ENCODE measurements at places on chromosomes 3 and 15. TPM values are rescaled to one million over a fixed set of nuclear protein-coding genes. Genes with fewer than 3 reads are reported as not detected.

CNOT10 gene
- total RNA-seq: 22.0 TPM

DNA sequence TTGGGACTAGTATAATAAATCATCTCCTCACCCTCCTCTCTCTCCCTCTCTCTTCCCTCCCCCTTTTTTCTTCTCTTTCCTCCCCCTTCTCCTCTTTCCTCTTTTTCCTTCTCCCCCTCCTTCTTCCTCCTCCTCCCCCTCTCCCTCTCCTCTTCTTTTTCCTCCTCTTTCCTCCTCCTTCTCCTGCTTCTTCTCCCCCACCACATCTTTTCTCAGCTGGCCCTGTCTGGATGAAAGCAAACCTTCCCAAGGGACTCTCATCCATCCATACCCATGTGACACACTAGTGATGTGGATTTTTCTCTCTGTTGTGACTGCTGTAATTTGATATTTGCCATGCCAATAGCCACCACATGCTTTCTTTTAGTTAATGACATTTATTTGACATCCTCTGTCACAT is 127.2 kb downstream of the EBLN2 start:
- no peak for DNase-seq

DNA sequence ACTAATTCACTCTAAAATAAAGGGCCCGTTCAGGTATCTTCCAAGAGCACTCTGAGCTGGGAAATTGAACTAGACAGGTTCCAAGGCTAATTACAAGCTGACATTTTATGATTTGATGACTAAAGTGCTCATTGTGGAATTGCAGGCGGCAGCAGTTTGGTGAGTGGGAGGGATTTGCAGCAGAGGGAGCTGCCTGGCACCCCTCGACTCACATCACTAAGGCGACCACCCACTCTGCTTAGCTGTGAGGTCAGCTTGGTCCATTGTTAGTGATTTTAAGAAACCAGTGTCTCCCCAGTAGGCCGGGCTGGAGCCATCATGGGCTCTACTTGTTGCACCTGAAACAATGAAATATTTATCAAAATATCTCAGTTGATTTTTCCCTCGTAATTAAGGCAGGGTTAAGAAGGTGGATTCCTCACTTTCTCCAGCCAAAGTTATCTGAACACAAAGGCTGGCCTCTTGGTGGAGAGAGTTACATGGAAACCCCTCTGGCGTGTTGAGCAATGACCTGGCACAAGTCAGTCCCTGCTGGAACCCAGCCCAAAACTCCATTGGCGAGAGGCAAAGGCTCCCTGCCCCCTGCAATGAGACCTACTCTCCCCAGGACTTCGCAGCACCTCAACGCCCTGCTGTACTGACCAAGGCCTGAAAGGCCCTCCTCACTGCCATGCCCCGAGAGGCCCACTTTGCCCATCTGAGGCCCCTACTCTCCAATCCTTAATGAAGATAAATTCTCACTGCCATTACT is 65.0 kb upstream of the ATP2B2 start:
- DNase-seq: peak; percentile 26

PLCH1 gene
- 0.17 TPM for total RNA-seq

DNA sequence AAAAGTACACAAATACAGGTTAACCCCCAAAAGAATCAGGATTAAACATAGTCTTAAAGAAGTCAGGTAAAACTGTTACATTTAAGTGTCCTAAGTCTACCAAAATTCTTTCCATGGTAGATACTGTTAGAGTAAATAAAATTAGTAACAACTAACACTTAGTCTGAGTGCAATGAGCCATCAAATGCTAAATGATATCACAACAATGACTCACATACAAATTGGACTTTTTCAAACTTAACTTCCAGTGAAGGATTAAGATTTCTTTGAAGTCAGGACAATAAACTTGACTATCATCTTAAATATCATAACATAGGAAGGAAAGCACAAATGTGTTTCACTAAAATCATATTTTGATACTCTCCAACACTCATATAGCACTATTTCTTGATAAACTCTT is 43.9 kb downstream of the ZNF148 start:
- DNase-seq: peak; percentile 58

GRCh38 chr3:73459711-73460110 is 165.0 kb downstream of the PDZRN3 start:
- DNase-seq: no peak

EIF4E3 gene
- 0.07 TPM for total RNA-seq

DNA sequence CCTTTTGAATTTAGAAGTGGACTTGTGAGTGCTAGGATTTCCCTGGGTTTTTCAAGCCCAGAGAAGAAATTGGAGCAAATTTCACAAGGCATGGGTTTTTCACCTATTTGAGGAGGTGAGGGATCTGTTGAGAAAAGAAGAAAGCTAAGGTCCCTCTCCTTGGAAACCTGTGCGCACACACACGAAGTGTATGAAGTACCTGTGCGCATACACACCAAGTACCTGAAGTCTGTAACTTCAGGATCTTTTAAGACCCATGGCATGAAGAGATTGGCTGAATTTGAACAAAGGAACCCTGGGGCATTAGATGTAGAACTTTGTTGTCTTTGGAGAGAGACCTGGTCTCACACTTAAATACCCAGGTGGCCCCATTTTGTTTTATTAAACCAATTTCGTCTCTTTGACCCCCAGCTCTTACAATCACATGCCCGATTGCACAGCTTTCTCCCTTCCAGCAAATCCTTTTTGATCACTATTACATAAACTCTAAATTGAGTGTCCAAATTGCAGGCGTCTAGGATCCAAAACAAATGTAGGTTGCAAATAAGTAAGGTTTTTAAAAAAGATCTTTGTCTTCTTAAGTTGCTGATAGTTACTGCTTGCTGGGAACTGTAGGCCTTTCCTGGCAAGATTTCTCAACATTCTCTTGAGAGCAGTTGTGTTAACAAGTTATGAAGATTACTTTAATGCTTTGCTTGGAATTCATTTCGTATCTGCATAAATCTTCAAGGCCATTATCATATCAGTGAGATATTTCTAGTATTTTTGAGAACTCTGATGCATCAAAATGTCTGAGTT is 64.3 kb downstream of the CMTM8 start:
- DNase-seq: no peak

GRCh38 chr15:48538941-48539340 is 106.6 kb downstream of the FBN1 start:
- DNase-seq: no peak

GRCh38 chr3:195372220-195372619 is 70.6 kb downstream of the ACAP2 start:
- DNase-seq: no peak

DNA sequence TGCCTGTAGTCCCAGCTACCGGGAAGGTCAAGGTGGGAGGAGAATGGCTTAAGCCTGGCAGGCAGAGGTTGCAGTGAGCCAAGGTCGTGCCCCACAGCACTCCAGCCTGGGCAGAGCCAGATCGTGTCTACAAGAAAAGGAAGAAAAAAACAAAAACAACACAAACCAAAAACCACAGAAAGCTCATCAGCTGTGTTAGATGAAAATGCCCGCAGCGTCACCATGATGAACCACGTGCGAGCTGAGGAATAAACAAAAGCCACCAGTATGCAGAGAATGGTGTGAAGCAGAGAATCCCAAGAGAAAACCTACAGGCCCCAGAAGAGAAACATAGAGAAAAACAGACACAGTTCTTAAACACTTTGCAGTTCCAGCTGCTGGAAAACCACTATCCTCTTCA is 19.7 kb upstream of the TM4SF19 start:
- DNase-seq: no peak

- no peak for DNase-seq
These were observed 19.3 kb upstream of the TOPAZ1 start for GRCh38 chr3:44222337-44222736.

- peak; percentile 61 for DNase-seq
These were observed 33.3 kb upstream of the PIK3CB start for GRCh38 chr3:138867996-138868395.

TGM4 gene
- not detected for total RNA-seq

DNA sequence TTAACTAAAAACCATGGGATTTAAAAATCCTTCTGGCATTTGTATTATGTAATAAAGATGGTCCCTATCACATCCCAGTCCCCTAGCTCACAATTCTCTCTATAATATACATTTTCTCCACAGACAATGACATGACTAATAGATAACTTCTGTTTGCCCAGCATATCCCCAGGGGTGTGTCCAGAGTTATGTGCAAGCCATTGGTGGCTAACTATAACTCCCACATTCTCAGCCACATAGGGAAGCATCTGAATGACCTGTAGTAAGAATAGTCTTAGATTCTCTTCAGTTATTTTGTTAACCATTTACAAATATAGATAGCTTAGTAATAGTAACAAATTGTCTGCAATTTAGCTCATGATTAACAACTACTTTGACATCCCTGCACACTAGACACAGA is 52.2 kb upstream of the RBSN start:
- DNase-seq: no peak

GRCh38 chr3:152636651-152637050 is 198.3 kb upstream of the P2RY1 start:
- DNase-seq: no peak

GRCh38 chr3:43957553-43957952 is 266.8 kb downstream of the ABHD5 start:
- no peak for DNase-seq

DNA sequence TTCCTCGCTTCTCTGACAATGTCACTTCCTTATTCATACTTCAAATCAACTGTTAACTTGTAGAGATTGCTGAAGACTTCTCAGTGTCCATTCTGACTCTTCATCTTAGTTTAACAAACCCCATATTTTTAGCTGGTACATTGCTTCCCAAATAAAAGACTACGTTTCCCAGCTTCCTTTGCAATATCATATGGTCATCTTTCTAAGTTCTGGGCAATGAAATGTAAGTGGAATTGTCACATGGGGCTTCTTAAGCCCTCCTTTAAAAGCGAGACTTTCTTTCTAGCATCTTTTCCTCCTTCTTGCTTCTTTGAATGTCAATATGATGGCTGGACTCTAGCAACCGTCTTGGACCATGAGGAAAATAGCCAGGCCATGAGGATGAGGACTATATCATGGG is 239.0 kb downstream of the ZNF621 start:
- no peak for DNase-seq

DNA sequence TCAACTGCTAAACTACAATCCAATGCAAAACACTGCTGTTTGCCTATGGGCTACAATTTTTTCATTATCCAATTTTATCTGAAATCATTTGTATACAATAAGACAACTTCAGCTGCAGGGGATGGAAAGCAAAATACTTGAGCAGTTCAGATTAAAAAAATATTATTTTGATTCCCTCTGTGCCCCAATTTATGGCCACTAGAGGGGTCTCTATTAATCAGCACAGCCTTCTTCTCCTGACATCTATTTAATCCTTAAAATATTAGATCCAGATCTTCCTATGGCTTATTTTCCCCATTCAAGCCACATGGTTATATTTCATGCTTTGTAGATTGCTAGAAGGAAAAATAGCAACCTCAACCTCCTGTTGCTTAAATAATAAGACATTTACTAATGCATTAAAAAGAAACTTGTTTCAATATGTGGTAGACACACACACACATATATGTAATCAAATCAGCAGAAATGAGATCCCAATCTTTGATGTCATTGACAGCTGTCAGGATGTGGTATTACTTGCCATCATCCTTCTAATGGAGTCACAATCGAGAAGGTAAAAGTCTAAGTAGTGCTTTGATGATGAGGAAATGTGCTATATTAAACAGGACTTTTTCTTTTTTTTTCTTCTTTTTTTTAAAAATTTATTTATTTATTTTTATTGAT is 104.2 kb downstream of the P2RY1 start:
- no peak for DNase-seq

- DNase-seq: no peak
These were observed 19.8 kb downstream of the PCSK6 start for GRCh38 chr15:101469520-101470288.

- DNase-seq: no peak
These were observed 36.5 kb downstream of the CAPN3 start for GRCh38 chr15:42395838-42396237.

GABRR3 gene
- not detected for total RNA-seq

- DNase-seq: peak; percentile 91
These were observed 929.5 kb upstream of the ALCAM start for GRCh38 chr3:104437131-104437750.

- peak; percentile 10 for DNase-seq
These were observed 37.1 kb downstream of the TJP1 start for GRCh38 chr15:29785136-29785535.

DNA sequence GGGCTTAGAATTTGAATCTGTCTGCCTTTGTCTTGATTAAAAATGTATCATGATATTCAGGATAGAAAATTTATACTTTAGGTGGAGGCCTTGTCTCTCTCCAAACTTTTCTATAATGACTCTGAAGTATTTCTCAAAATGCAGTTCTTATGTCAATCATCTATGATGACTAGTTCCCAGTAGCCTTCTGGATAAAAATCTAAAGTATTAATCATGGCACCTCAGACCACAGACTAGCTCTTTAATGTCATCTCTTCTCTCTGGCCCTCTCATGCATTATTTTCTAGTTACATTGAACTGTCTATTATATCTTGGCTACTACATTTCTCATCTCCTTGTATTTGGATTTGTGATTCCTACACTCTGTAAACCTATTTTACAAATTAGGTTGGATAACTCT is 96.9 kb downstream of the ZPLD1 start:
- DNase-seq: peak; percentile 79

DNA sequence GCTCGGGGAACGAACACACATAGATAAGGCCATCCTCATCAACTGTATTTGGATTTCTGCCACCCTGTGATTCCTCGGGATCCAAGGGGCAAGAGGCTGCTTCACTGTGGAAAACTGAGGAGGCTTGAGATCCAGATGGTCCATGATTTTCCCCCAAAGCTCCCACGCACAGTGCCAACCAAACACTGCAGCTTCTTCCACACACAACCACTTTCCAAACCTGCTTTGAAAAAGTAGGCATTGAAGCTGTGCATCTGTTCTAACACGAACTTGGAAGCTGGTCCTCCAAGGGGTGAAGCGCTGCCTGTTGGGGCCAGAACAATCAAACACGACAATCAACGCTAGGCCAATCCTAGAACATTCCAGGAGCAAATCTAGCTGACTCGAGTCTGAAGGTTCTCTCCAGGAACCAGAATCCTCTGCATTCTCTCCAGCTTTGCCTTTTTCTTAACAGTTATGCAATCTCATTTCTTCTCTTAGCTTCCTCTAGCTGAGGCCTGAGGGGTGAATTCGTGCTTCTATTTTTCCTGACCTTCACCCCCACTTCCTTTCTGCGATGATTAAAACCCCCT is 104.4 kb downstream of the LRRK1 start:
- DNase-seq: no peak

DNA sequence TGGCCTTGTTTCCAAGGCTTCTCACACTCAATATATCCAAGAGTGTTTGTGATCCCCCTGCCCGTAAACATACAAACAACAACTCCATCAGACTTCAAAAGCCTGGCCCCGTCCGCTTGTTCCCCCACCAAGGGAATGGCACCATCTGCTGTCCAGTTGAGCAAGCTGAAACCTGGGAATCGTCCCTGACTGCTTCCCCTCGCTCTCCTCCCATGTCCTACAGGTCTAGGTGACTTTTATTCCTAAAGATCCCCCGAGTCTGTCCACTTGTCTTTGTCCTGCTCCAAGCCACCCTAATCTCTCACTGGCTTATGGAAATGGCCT is 27.9 kb upstream of the FAM174B start:
- no peak for DNase-seq

NDN gene
- not detected for total RNA-seq

GPR160 gene
- total RNA-seq: 3.4 TPM

- DNase-seq: peak; percentile 54
These were observed 973 bp upstream of the COPG1 start for GRCh38 chr3:129248286-129248979.

ARNT2 gene
- 2.2 TPM for total RNA-seq

GRCh38 chr3:117565777-117566176 is 856.2 kb downstream of the TUSC7 start:
- no peak for DNase-seq

GOLGA8S gene
- not detected for total RNA-seq

SCN11A gene
- not detected for total RNA-seq

- no peak for DNase-seq
These were observed 398.3 kb upstream of the NAALADL2 start for GRCh38 chr3:174460831-174461230.
